ENCODE measurements at places on chromosomes 4 and X.

- DNase-seq, result no peak
Observed at GRCh38 chrX:2928191-2928582, 952 bp downstream of the ARSD start.

GRCh38 chr4:153143527-153144348 lies 60.5 kb upstream of the TRIM2 start:
- peak; percentile 58 for DNase-seq

DNA sequence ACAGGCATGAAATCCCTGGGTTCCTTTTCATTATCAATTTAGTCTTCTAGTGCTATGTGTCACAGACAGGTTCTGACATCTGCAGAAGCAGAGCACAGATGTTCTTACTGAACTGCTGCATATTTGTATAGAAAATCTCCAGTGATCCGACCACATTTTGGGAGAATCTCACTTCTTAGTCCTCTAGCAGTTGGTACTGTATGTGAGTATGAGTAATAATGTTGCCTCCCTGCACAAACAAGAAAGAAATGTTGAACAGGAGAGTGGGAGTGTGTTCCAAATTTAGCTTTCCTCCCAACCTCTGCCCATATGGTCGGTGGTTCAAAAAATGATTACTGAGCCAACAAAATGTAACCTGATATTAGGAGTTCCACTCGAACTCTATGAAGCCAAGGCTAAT lies 165.3 kb upstream of the GPC4 start:
- DNase-seq, result no peak

- no peak for DNase-seq
Observed at GRCh38 chr4:10090467-10091250, 25.9 kb downstream of the WDR1 start.

DNA sequence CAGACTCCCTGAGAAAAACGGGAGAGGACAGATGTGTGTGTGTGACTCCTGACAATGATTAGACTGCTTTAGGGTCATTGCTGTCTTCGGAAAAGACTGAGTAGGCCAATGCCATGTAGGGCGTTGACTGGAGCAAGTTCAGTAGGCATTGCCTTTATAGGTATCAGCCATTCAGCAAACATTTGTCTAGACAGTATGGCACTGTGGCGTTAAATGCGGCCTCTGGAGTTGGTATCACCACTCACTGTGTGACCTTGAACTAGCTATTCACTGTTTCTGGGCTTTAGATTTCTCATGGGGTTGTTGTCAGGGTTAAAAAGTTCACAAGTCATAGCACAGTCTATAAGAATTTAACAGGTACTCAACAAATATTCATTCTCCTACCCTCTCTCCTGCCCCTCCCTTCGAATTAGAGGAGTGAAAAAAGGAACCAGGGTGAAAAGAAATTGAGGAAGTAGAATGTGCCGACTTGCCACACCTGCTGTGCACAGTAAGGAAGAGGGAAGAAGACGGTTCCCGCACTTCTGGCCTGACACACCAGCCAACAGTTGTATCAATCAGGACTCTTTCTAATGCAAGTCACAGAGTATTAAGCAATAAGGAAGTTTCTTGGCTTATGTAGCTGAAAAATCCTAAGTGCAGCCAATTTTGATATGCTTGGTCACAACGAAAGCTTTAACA lies 83.2 kb upstream of the PLAC8 start:
- no peak for DNase-seq

GRCh38 chr4:168674866-168675265 lies 178.0 kb downstream of the PALLD start:
- no peak for DNase-seq

DNA sequence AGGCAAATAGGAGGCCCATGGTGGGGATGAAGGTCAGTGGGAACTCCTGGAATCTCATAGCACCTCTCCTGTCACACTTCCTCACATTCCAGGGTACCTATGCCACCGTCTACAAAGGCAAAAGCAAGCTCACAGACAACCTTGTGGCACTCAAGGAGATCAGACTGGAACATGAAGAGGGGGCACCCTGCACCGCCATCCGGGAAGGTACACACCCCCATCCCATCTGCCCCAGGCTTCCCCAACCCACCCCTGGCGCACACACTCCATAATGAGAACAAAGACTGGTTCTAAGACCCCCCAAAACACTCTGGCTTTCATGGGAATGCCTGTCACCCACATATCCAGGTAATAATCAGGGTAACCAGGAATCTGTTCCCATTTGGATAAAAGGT lies 6.4 kb downstream of the CDK16 start:
- no peak for DNase-seq

- no peak for DNase-seq
Observed at GRCh38 chr4:152920768-152921167, 15.4 kb upstream of the FHDC1 start.

DNA sequence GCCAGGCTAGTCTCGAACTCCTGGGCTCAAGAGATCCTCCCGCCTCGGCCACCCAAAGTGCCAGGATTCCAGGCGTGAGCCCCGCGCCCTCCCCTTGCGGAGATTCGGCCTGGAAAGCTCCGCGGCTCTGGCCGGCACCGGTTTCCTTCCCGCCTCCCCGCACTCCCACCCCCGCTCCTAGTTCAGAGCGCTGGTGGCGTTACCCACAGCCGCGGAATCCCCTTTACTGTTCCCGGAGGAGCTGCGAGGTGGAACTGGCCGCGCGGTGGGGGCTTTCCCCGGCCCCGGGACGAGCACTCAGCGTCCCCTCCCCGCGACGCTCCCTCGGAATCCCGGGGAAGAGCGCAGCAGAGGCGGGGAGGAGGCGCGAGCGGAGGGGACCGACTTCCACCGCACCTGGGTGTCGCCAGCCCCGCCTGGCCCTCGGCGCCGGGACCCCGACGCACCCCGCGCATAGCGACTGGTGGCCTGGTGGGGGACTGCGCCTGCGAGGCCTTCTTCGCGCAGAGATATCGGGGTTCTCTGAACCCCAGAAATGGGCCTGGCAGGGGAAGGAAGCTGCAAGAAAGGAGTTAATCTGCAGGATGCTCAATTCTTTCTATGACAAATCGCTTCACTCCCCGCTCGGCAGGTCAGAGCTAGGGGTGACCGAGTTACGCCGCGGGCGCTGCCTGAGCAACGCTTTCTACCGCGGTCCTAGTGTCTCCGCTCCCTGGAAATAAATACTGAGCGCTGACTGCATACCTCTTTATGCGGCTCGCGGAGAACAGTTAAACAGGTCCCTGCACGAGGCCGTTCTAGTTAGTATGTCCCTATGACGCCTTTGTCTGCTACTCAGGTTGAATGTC lies 14.6 kb upstream of the SLC25A4 start:
- DNase-seq, result no peak

GRCh38 chr4:168737806-168738172 lies 240.9 kb downstream of the PALLD start:
- DNase-seq, result no peak
